Lung microvascular endothelial cell (primary cell): ENCODE measurements at places on chromosomes 11 and 22. TPM values are rescaled to one million over a fixed set of nuclear protein-coding genes. Genes with fewer than 3 reads are reported as not detected.

Gene KCNK7
- under 0.01 and 0.20 TPM in 2 replicates for total RNA-seq

Gene SYT7
- 0.20 and 0.22 TPM in 2 replicates for total RNA-seq

Gene GRM5
- total RNA-seq = under 0.01 TPM in 1 of 2 replicates, not detected in the other

Gene INS
- total RNA-seq = not detected in 2 replicates

Gene OR51E1
- not detected in 2 replicates for total RNA-seq

Gene CREB3L1
- total RNA-seq = under 0.01 and 0.20 TPM in 2 replicates

Gene MMP12
- not detected in 2 replicates for total RNA-seq

Gene MMP1
- total RNA-seq = 28.4 and 326 TPM in 2 replicates

Gene MS4A8
- total RNA-seq = not detected in 2 replicates

Gene LYVE1
- total RNA-seq = 101 and 140 TPM in 2 replicates

GRCh38 chr11:36090356-36091109 lies 146.7 kb downstream of the LDLRAD3 start:
- no peak for DNase-seq

DNA sequence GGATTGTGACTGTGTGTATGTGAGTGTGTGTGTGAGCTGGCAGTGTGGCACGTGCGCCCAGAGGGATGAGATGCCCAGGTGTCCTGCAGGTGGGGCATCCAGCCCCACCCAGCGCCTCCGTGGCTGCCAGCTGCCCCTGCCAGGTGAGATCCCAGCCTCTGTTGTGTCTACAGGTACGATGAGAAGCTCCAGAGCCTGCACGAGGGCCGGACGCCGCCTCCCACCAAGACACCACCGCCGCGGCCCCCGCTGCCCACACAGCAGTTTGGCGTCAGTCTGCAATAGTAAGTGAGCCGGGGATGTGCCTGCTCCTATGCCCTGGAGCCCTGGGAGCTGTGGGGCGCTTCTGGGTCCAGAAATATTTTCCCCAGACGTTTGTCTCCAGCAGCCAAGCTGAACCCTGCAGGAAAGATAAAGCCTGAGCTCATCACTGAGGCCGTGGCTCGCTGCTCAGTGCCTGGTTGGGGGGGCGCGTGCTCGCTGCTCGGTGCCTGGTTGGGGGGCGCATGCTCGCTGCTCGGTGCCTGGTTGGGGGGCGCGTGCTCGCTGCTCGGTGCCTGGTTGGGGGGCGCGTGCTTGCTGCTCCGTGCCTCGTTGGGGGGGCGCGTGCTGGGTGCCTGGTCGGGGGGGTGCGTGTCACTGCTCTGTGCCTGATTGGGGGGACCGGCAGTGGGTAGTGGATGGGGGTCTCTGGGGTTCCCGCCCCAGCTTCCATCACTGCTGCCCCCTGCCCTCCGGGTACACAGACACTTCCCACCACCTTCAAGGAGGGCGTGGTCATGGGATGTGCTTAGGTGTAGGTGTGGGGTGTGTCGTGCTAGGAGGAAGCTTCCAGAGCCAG lies 73.2 kb downstream of the ARHGAP8 start:
- no peak for DNase-seq

GRCh38 chr11:6357222-6357621 lies 33.1 kb upstream of the SMPD1 start:
- DNase-seq = peak; percentile 39

- no peak for DNase-seq
Measured at GRCh38 chr11:19924311-19924710, 211.7 kb downstream of the NAV2 start.

- DNase-seq = no peak
Measured at GRCh38 chr11:95794086-95794485, 3.8 kb downstream of the CEP57 start.

DNA sequence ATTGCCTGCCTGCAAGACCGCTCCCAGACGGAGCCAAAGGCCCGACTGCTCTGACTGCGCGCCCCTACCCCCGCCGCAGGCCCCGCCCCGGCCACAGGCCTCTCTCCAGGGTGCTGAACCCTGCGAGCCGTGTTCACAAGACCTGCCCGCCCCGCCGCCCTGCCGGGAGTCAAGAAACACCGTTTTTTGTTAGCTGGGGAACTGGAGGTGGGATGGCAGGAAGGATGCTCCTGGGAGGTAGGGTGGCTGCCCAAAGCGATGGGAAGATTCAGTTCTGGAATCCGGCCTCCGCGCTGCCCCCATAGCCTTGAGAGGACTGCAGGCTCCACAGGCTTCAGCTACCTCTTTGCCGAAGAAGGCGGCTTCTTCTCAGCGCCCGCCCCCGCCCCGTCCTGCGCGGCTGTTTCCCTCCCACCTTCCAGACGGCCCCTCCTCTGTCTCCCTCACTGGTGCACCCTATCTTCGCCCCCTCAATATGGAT lies 2.7 kb upstream of the PDE2A start:
- DNase-seq = peak; percentile 60

- DNase-seq = no peak
Measured at GRCh38 chr11:36757075-36757474, 159.0 kb upstream of the RAG2 start.

DNA sequence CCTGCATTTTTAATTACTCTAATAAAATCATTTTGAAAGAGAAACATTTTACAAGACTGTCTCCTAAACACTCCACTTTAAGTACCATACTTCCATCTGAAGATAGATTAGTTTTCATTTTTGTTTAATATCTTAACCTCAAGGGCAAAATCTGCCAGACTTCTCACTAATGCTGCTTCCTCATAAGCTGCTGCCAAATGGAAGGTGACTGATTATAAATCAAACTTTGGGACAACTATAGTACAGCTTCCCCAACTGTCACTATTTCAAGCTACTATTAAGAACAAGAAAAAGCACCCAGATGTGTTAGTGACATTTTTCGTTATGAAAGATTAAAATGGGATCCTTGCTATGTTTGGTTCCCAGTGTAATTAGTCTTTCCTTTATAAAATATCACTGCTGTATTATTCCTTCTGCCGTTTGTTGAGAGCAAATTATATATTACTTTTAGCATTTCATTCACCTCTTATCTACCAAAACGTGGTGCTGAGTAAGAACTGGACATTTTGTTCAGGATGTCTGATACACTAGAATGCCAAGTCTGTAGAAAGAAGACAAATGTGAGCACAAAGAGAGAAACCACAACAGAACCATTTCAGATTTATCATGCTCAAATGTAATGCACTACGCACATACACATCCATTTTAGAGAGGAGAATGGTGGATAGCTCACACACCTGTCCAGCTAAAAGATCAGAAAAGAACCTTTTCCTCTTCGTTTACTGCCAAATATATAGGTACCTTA lies 312.2 kb upstream of the C11orf87 start:
- no peak for DNase-seq
